A549 treated with dexamethasone at 1 μM for 4 hours (cell line): ENCODE measurements at places on chromosomes 2 and 18. TPM values are rescaled to one million over a fixed set of nuclear protein-coding genes. Genes with fewer than 3 reads are reported as not detected.

HNMT gene
- 0.41 to 1.1 TPM (median 0.92 TPM) in 5 replicates for total RNA-seq

CNDP1 gene
- total RNA-seq: not detected in 5 replicates

SCN9A gene
- 2.2 to 5.0 TPM (median 4.3 TPM) in 5 replicates for total RNA-seq

CCDC138 gene
- total RNA-seq: 6.8 to 8.4 TPM (median 7.8 TPM) in 5 replicates

ZBTB14 gene
- 6.9 to 8.2 TPM (median 7.6 TPM) in 5 replicates for total RNA-seq

MYCN gene
- total RNA-seq: 0.05 TPM in 1 of 5 replicates, not detected in the others

TTC32 gene
- total RNA-seq: 9.7 to 14.6 TPM (median 11.6 TPM) in 5 replicates

PAPOLG gene
- 8.3 to 11.7 TPM (median 10.0 TPM) in 5 replicates for total RNA-seq

SLC5A7 gene
- total RNA-seq: not detected in 5 replicates

IL36A gene
- total RNA-seq: not detected in 5 replicates

FOSL2 gene
- total RNA-seq: 67.6 to 104 TPM (median 93.6 TPM) in 5 replicates

MALL gene
- 154 to 172 TPM (median 164 TPM) in 5 replicates for total RNA-seq

CTNNA2 gene
- total RNA-seq: 0.19 to 0.89 TPM (median 0.33 TPM) in 5 replicates

CDH2 gene
- 39.4 to 57.6 TPM (median 50.4 TPM) in 5 replicates for total RNA-seq

ACOXL gene
- total RNA-seq: not detected in 5 replicates

GNAL gene
- total RNA-seq: 5.7 to 8.6 TPM (median 7.4 TPM) in 5 replicates

LBX2 gene
- total RNA-seq: 2.7 to 3.7 TPM (median 3.0 TPM) in 5 replicates
